ENCODE measurements at places on chromosomes 2 and 18. TPM values are rescaled to one million over a fixed set of nuclear protein-coding genes. Genes with fewer than 3 reads are reported as not detected.

NAT8 gene
- not detected for total RNA-seq

VWC2L gene
- total RNA-seq = not detected

ZNF521 gene
- total RNA-seq = 0.72 TPM

CHRND gene
- total RNA-seq = not detected

ANKRD29 gene
- total RNA-seq = 14.1 TPM

ST8SIA5 gene
- total RNA-seq = not detected

LONRF2 gene
- under 0.01 TPM for total RNA-seq

All from tracheal epithelial cell (primary cell).